ENCODE measurements at places on chromosomes 2 and 18.

DNA sequence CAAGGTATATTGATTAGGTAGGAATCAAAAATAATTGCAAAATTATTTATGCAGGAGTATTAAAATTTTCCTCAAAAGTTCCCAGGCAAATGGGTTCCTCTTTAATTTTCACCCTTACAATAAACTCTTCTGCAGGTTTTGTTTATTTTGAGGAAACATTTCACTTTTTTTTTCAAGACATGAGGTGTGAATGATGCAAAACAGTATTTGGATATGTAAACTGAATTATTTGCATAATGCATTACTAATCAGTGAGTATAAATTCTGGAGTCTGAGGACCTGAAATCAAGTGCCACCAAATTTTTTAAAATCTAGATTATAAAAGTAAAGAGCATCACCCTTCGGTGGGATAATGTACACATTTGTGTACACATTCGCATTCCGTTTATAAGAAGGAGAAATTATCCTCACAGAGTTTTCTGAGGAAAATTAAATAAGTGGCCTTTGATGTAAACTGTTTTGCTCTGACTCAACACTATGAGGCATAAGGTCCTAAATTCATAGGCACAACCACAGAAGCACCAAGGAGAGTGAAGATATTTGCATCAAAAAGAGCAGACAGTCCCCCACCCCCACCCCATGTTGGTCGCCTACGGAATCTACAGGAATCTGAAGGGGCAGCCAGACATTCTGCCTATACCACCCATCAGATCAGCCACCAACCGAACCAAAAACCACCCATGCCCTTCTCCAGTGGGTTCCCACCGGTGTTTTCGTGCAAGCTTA is 33.1 kb downstream of the BCL11A start:
- DNase-seq = no peak

GRCh38 chr2:26432859-26433258 is 31.1 kb downstream of the DRC1 start:
- no peak for DNase-seq

DNA sequence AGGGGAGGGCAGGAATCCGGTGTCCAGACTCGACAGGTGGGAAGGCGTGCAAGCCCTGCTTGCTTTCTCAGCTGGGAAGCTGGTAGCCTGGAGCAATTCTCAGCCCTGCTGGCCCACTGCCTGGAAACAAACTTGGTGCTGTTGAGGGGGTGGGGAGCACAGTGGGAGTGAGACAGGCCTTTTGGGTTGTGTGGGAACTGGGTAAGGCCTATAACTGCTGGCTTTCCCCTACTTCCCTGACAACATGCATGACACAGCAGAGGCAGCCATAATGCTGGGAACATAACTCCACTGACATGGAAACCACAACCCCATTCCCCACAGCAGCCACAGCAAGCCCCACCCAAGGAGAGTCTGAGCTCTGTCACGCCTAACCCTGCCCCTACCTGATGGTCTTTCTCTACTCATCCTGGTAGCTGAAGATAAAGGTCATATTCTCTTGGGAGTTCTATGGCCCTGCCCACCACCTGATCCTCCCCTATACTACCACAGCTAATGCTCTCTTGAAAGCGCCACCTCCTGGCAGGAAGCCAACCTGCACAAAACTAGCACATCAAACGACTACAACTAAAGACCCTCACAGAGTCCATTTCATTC is 122.9 kb upstream of the ACVR1C start:
- DNase-seq = peak; percentile 76

- no peak for DNase-seq
Measured at GRCh38 chr18:75110846-75111415, 98.0 kb downstream of the PTGR3 start.

DNA sequence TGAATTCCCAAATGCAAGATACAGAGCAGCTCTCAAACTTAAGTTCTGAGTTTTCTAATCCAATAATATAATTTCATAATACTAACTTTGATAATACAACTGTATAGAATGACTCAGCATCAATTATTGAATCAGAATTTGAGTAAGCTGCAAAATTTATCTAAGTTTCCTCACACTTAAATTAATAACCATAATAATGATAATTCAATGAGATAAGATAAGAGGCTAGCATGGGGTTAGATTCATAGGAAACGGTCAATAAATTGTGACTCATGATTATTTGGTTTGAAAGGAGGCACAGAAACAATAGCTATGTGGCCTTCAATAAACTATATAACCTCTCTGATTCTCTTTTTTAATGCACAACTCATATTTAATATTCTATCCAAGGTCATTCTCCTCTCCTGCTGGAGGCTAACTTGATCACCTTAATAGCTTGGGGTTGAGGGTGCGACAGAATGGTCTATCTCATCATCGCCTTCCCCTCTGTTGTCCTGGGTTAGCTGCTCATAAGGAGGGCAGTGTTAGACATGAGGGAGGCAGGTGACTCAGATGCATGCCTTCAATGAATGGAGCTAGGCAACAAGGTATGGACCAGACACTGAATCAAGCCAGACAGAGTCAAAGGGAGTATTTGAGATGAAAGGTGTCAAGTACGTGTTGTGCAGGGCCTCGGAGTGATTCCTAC is 36.2 kb upstream of the BMP10 start:
- DNase-seq = no peak

- no peak for DNase-seq
Measured at GRCh38 chr2:2912731-2913130, 464.9 kb downstream of the EIPR1 start.

DNA sequence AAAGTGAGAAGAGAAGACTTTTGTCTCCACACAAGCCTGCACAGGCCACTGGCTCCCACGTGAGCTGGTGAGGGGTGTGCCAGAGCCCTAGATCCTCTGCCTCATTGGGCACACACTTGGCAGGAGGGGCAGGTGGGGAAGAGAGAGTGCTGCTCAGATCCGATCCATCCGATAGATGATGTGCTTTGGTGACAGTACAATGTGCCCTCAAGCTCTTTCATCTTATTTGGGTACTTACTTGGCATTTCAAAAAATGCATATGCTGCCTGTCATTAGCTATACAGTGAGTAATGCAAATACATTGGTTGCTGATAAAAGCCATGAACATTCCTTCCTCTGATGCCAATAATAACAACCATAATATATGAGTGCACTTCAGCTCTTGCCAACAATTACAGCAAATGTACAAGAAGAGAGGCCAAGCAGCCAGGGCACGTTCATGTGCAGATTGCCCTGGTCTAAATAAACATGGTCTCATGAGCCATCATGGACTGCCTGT is 255.3 kb downstream of the VAPA start:
- peak; percentile 76 for DNase-seq

- peak; percentile 66 for DNase-seq
Measured at GRCh38 chr2:168700615-168701245, 101.7 kb upstream of the NOSTRIN start.

GRCh38 chr2:217836901-217837491 is 165.8 kb downstream of the TNS1 start:
- DNase-seq = peak; percentile 23

DNA sequence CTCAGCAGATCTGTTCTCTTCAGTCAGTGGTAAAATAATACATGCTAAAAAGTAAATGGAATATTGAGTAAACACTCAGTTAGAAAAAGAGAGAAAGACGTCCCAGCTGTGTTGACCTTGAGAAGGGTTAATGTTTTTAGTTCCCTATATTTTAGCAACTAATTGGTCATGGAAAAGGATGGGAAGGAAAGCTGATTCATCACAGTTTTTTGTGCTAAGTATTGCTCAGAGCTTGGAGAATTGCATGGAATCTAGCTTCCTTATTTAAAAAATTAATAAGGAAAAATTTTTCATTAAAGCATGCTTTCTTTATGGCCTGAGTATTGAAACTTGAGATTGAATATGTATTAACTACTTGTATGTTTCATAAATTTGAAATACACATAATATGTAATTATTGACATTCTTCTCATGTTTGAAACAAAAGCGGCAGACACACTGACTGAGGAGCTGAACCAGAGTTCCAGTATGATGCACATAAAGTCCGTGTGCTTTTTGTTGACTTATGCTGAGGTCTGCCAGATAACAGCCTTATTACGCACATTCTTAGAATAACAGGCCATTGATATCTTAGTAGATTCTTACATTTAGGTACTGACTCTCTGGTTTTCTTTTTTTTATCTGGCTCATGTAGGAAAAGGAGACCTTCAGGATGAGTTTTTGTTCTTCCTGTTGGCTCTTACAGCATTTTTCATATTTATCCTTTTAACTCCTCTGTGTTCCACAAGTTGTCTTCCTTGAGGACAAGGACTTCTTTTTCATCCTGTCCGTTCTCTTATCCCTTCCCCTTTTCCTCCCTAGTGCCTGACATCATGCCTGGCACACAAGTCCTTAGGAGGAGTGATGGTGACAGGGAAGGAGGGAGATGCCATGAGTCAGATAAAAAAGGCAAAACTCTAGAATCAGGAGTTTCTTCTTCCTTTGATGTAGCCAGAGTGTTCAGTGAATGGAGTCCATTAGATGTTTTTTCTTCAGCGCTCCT is 194.1 kb downstream of the PTPRM start:
- DNase-seq = no peak

GRCh38 chr2:129812071-129812470 is 167.4 kb upstream of the RAB6C start:
- DNase-seq = no peak

DNA sequence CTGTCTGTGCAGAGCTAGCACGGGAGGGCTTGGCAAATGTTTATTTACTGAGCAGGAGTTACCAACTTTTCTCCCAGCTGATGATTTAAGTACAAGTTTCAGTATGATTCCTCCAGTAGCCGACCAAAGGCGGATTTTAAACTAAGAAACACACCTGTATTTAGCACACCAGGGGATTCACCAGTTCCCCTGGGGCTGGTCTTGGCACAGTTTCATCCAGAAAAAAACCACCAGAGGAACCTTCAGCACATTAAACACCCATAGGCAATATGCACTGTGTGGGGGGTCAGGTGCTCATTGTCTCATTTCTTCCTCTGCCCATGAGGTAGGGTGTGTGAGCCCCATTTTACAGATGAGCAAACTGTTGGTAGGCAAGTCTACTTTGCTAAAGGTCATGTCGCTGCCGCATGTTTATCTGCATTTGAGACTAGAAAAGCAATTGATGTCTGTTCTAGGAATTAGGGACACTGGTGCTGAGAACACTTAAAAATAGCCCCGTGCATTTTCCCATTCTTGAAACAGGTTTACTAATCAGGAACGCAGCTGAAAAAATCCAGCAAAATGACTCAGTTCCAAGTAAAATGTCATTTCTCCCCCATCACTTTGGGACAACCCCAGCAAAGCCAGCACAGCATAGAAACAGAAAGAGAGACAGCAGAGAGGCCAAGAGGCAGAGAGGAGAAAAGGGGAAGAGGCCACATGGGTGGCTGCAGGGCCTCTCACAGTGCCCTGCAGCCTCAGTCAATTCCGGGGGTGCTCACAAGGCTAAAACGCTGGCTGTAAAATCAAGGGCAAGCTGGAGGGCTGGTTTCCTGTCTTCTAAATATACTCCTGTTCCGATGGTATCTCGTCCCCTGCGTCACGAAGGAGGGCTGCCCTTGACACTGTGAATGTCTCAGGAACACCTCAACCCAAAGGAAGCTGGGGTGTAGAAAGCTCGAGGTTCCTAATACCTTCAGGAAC is 166.8 kb upstream of the ID2 start:
- DNase-seq = no peak

GRCh38 chr2:1793868-1794445 is 49.6 kb upstream of the PXDN start:
- DNase-seq = no peak

DNA sequence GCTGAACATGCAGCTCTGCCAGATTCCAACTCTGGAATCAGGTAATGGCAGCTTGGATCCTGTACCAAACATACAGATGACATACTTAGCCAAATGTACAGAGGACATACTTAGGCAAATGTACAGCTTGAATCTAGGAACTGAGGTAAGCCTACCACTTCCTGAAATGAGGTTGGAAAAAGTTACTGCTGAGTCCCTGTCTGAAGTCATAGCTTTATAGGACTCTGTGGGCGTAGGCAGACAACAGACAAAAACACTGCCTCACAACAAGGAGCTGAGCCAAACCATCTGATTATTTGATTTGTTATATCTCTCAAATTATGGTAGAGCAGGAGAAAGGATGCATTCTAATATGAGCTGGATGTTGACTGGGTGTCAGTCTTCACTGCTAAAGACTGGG is 290.2 kb upstream of the TCF4 start:
- DNase-seq = no peak

GRCh38 chr2:155412598-155412997 is 714.1 kb downstream of the KCNJ3 start:
- DNase-seq = no peak

DNA sequence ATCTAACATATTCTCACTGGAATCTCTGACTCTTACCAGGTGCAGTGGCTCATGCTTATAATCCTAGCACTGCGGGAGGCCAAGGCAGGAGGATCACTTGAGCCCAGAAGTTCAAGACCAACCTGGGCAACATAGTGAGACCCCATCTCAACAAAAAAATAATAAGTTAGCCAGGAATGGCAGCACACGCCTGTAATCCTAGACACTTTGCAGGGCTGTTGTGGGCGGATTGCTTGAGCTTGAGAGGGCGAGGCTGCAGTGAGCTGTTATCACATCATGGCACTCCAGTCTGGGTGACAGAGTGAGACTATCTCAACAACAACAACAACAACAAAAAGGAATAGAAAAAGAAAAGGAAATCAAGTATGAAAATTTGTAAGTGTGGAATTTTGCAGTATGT is 306.5 kb upstream of the CYP26B1 start:
- no peak for DNase-seq

- no peak for DNase-seq
Measured at GRCh38 chr2:217063238-217063755, 203.4 kb upstream of the TNP1 start.
